Inflammatory macrophage treated with lipopolysaccharide for 4 hours (primary cell): ENCODE measurements at places on chromosomes 11 and 22.
A peak's percentile ranks its signal among the peaks of the same experiment; 100 is the strongest.

GRCh38 chr11:17014321-17014832 lies at the start of gene PLEKHA7:
PLEKHA7 (minus strand) TSS chr11:17014414; CDS start chr11:17014401, 13 bp downstream.
- DNase-seq, result no peak

DNA sequence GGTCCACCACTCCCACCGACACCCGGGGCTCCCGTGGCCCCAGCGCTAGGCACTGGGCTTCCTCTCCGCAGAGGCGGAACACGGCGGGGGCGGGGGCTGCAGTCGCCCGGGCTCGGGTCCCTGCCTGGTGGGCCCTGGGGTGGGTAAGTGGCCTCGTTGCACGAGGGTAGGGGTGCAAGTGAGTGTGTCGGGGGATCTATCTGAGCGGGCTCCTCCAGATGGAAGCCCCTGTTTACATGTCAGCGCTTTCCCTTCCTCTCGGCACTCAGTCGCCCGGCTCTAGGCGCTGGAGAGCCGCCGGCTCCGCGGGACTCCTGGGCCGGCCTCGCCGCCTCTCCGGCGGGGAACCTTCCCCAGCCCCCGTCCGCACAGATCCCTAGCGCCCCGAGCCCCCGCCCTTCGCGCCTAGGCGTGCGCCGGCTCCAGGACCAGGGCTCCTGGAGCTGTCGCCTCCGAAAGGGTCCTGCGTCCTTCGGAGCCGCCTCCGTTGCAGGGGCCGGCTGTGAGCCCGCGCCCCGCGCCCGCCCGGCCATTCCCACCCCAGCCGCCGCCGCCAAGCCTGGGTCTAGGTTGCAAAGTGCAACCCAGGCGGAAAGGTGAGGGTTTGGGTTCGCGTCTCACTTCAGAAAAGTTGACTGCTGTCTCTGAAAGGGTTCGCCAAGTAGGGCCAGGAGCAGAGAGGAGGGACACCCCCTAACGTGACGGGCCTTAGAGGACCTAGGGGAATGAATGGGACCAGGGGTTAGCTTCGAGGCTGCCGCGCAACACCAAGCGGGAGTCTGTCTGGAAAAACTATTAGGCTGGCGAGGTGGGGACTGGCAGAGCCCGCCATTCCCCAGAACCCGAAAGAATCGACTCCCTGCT lies 978 bp downstream of the FLI1 start:
- DNase-seq, result no peak

- DNase-seq, result peak; percentile 44
Measured at GRCh38 chr11:46489656-46490560, 98.3 kb upstream of the CHRM4 start.

- DNase-seq, result no peak
Measured at GRCh38 chr11:109856928-109857327, 236.3 kb upstream of the ZC3H12C start.

- DNase-seq, result no peak
Measured at GRCh38 chr22:31940506-31940905, 3.8 kb upstream of the YWHAH start.
